AG04450 (cell line): ENCODE measurements at places on chromosomes 1 and 21.

- DNase-seq: peak; percentile 36
Observed at GRCh38 chr1:24830680-24831272, 85.5 kb downstream of the CLIC4 start.

DNA sequence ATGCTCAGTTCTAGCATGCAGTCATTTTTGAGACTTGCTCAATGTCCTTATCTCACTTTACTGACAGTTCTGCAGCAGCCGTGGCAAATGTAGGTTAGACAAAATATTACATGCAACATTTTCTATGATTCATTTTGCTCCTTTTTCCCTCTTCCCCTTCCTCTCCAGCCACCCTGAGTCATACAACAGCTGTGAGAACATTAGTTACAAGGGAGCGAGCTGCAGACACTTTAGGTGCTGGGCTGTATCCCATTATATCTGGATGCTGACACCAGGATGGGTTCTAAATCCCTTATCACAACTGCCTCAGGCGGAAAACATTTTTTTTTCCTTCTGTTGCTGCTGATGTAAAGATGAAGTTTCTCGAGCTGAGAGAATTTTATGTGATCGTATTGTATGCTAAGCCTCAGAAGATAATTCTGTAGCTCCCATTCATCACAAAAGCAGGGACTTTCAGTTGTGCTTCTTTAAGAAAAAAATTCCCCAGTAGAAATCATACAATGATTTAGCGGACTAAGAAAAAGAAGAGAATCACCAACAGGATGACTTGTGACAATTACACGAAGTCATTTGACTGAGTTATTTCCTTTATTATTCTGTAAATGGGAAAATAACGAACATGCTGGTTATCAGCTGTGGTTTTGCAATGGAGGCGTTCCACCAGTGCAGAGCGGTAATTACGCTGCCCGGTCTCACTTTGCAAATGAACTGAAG is 345.0 kb downstream of the DISC1 start:
- no peak for DNase-seq

GRCh38 chr1:116076831-116077230 is 34.4 kb upstream of the MAB21L3 start:
- DNase-seq: no peak

DNA sequence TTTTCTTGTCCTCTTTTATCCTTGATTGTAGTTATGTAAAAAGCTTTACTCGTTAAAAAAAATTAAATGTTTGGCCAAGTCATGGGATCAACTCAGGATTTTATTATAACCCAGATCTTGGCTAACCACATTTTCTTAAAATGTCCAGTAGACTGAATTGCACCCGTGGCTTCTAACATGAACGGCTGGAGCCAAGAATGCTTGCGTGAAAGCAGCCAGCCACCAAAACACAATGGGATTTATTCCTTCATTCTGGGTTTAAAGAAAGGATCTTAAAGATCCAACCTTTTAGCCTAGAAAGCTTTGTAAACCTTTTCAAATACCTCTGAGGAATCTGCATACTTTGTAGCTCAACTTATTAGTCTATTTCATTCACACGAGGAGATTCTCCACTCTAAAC is 404.4 kb downstream of the USP25 start:
- no peak for DNase-seq

DNA sequence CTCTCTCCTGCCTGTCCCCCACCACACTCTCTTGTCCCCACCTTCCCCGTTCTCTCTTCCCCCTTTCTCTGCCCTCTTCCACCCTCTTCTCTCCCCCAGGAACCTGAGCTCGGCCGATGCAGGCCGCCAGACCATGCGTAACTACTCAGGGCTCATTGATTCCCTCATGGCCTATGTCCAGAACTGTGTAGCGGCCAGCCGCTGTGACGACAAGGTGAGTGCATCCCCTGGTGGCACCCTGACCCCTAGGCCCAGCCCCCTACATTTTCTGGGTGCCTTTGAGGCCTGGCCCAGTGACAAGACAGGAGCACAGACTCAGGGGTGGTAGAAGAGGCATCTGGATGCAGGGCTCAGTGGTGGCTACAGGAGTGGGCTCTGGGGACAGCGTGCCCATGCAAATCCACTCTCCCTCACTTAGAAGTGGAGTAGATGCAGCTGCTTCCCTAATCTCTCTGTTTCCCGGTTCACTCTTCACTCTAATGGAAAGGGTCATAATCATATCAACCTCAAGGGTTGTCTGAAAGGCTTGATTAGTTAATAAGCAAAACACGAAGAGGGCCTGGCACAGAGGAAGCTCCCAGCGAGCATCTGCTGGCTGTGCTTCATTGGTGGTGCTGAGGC is 37.0 kb downstream of the PKP1 start:
- no peak for DNase-seq

DNA sequence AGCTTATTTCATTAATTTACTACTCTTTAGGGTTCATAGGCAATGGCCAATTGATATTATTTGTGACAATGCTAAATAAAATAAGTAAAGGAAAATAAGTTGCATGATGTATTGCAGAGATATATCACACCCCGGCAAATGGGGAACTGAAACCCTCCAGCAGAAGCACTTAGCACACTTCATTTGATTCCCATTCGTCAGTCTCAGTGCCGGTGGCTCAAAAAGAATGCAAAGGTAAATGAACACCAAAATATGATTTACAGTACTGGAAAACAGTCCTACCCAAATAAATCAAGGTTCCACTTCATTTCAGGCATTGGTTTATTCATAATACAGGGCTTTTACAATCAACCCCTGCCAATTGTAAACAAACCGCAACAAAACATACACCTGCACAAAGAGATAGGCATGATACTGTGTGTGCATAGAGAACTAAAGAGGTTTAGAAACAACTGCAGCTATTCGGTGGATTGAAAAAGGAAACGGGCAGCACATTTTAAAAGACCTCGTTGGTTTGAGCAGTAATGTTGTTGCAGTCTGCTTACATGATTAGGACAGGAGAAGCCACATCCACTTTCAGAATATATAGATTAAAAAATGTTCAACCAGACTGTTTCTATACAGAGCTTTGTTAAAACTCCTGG is 1019.2 kb downstream of the TTLL7 start:
- DNase-seq: no peak

GRCh38 chr1:94979656-94980581 is 53.0 kb upstream of the CNN3 start:
- DNase-seq: no peak

DNA sequence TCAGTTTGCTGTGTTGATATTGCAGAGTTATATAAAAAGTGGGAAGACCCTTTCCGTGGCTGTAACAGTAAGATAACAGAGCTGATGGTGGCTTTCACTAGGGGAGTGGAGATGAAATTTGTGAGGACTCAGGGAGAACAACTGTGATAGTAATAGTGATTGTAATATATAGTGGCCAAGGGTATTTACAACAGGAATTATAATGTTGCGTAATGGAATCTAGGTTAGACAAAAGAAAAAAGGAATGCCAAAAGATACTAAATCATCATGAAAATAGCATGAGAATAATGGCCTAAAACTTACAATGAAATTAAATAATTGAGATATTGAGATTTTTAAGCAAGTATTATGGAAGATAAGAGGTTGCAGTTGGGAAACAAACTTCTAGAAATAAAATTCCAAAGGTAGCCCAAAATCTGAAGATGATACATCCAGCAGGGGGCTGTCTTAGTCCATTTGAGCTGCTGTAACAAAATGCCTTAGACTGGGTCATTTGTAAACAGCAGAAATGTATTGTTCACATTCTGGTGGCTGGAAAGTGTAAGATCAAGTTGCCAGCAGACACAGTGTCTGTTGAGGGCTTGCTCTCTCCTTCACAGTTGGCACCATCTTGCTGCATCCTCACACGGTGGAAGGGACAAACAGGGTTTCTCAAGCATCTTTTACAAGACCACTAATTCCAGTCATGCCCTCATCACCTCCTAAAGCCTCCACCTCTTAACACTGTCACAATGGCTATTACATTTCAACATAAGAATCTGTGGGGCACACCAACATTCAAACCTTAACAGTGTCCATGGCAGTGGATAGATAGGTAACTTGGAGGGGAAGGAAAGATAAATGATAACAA is 711.2 kb downstream of the MRPL39 start:
- DNase-seq: no peak

- DNase-seq: no peak
Observed at GRCh38 chr1:190658907-190659306, 181.2 kb upstream of the BRINP3 start.

GRCh38 chr1:38560457-38560856 is 299.1 kb downstream of the RRAGC start:
- DNase-seq: no peak

DNA sequence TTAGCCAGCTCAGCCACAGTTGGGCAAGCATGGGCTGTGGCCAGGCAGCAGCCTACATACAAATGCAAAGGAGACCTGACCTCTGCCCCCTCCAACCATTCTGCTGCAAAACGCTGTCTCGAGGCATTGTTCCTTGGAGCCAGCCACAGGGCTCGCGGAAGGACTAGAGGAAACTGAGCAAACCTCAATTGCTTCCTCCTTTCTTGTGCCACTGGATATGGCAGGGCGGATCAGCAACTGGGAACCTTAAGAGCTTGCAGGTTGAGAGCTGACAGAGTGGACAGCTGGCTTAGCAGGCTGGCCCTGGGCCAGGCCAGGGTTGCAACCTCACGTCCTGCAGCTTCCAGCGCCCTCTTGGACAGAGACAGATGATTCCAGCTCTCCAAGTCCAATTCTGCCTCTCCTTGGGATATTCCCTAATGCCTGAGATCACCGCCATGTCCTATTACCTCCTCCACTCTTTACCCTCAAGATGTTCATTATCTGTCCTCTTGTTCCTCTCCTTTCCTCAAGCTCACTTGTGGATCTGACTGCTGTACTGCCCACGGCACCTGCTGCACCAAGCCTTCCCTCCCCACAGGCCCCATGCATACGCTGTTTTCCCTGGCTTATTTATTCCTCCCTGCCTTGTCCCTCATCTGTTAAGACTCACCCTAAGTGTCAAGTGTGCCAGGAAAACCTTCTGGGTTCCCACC is 67.5 kb downstream of the SDC3 start:
- no peak for DNase-seq

GRCh38 chr1:186404454-186405051 is 28.9 kb downstream of the ODR4 start:
- DNase-seq: peak; percentile 11

DNA sequence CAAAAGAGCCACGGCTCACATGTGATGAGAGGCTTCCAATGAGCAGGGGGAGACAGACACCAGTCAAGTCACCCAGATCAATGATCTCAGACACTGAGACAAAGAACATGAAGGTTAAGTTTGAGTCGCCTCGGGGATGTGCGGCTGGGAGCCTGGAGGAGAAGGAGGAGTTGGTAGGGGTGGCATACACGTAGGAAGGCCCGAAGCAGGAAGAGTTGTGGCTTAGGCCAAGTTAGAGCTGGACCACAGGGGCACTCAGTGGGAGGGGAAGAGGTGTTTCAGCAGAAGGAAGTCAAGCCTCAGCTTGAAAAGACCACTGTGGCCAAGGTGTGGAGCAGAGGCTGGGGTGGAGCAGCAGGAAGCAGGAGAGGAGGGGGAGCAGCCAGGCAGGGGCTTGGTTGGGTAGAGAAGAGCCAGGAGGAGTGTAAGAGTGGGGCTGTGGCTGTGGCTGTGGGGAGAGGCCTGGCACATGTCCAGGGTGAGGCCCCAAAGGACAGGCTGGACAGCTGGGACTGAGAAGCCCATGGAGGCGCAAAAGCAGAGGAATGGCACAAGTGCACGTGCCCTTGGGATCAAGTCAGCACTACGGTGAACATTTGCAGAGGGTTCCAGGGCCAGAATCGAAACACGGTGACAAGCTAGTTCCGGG is 27.6 kb downstream of the CTNNBIP1 start:
- no peak for DNase-seq

DNA sequence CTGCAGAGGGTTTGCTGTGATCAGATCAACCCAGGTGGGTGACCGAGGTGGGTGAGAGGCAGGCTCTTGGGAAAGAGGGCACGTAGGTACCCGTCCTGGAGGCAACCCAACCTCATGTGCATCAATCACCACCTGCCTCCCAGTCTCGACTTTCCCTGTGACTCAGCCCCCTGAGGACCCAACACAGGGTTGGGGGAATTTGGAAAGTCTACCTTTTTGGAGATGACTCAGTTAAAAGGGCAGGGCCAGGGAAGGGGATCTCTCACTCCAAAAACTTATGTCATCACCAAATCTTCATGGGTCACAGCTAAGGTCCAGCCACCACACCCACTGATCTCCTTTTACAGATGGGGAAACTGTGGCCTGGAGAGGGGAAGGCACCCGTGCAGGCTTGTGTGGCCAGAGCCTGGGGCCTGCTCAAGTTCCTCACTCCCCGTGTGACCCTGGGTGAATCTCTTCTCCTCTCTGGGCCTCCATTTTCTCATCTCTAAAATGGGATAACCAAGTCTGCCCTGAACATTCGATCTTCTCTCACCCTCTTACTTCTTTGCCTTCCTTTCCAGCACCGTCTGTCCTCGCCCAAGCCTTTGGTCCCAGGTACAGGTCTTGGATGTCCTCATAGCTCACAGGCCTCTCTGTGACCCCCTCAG is 34.6 kb upstream of the WNT4 start:
- no peak for DNase-seq

DNA sequence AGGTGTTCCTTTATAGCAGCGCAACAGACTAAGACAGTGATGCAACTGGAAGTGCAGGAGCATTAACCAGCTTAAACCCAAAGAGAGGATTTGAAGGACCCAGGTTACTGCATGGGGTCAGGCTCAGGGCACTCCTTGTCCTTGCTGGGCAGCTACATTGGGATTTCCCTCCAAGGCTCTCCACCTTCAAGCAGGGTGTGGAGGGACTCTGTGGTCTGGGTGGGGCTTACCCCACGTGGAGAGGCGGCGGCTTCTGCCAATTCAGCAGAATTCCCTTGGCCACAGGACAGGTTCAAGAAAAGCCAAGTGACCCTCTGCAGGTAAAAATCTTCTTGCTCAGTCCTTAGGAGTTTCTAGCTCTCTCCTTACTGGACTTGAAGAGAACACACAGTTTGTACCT is 6.5 kb downstream of the RRP1B start:
- DNase-seq: no peak

DNA sequence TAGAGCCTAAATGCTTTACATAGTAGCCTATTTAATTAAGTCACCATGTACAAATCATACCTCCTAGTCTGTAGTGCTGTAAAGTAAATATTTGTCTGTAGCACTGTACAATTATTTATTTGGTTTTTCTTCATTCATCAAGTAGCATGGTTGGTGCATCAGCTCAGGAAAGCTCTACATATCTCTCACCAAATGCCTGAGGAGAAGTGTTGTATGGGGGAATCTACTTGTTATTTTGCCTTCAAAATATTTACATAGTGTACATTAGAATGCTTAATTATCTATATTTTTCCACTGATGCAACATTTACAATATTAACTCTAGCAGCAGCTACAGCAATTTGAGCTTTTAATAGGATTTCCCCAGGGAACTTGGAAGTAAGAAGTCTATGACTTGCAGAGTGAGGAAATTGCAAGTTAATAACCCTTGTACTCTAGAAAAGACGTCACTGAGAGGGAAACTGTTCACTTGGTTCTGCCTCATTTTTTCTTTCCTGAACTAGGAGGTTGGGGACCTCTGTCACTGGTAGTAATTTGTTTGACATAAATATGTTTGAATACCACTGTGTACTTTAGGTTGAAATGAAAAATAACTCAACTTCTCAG is 207.4 kb downstream of the PDE4B start:
- no peak for DNase-seq

GRCh38 chr1:202742496-202742895 is 32.2 kb upstream of the SYT2 start:
- no peak for DNase-seq

- no peak for DNase-seq
Observed at GRCh38 chr1:72579629-72580028, 297.3 kb upstream of the NEGR1 start.

GRCh38 chr1:201282216-201282615 is 1.1 kb upstream of the PKP1 start:
- no peak for DNase-seq
